ENCODE measurements at places on chromosomes 4 and X.

- no peak for DNase-seq
These were observed 82.5 kb downstream of the BMP3 start for GRCh38 chr4:81113024-81113423.

DNA sequence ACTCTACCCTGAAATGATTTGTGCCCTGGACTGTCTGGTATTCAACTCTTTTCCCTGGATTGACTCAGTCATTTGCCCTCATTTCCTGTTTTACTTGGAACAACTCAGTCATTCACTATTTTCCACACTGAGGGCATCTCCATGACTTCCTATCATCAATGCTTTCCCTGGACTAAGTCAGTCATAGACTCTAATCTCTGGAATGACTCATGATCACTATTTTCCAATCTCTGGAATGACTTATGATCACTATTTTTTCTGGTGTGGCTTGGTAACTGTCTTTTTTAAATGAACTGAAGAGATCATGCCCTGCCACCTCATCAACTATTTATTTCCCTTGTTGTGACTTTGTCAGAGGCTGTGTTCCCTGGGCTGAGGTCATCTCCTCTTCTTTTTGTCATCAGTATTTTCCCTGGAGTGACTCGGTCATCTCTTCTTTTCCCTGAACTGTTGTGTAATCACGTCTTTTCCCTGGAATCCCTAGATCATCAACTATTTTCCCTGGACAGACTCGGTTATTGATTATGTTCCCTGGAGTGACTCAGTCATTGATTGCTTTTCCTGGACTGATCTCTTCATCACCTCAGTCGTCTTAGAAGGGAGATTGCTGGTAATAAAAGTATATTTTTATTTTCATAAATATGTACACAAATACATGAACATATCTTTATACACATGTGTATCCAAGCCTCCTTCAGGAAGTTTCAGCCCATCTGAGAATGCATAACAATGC lies 327.1 kb upstream of the VCX start:
- DNase-seq = no peak

DNA sequence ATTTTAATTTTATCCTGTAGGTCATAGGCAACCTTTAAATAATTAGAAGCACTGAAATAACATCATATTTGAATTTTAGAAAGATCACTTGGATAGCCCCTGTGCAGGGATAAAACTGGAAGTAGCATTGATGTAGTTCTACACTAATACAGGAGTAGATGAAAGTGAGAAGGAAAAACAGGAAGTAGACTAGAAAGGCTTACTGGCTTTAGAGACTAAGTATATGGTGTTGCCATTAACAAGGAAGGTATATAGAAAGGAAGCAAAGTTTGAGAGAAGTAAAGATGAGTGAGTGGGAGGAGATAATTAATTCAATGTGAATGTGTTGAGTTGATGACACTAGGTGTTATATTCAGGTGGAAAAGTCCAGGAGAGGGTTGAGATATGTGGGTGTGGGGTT lies 73.1 kb upstream of the EPGN start:
- no peak for DNase-seq

- DNase-seq = no peak
These were observed 12.1 kb downstream of the HEPH start for GRCh38 chrX:66176134-66176533.

GRCh38 chr4:38320343-38320695 lies 343.7 kb upstream of the KLF3 start:
- DNase-seq = no peak

- DNase-seq = no peak
These were observed 83.8 kb upstream of the HHIP start for GRCh38 chr4:144562019-144562705.

DNA sequence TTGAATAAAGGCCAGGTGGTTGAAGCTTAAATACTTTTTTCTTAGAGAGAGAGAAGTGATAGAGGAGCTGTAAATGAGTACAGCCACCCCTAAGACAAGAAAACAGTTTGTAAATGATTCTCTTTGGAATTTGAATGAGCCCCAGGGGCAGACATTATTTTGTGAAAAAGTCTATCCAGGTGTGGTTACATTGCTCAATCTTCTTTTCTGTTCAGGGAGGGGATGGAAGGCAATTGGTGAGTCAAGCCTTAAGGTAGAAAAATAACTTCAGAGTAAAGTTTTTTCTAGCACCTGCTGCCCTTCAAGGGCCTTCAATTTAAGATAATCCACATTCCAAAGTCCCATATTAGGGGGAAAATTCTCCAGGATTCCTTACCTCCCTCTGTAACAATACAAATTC lies 646.7 kb downstream of the PDHA2 start:
- no peak for DNase-seq

DNA sequence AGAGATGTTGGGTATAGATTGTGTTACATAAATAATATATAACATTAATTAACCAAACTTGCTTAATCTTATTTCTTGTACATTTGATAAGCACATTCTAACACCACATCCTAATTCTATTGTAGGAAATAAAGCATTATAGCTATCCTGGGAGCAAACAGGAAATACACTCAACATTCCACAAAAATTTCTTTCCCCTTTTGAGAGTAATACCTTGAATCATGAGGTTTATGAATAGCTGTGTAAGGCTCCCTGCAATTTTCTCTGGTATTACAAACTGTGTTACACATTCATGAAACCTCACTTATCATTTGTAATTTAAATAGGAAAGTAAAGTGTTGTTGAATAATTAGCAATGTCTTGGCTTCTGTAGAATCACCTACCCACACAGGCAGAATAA lies 95.1 kb downstream of the TMEM47 start:
- DNase-seq = no peak

- DNase-seq = no peak
These were observed 6.3 kb upstream of the SGMS2 start for GRCh38 chr4:107818301-107818910.

GRCh38 chr4:7285244-7286094 lies 93.1 kb downstream of the SORCS2 start:
- DNase-seq = no peak

GRCh38 chr4:168769416-168769815 lies 240.6 kb downstream of the CBR4 start:
- DNase-seq = no peak

GRCh38 chr4:178309890-178310289 lies 867.7 kb upstream of the AGA start:
- DNase-seq = no peak

- no peak for DNase-seq
These were observed 1156.1 kb downstream of the FAT4 start for GRCh38 chr4:126470862-126471261.

- no peak for DNase-seq
These were observed 13.0 kb downstream of the RGN start for GRCh38 chrX:47091149-47091775.

GRCh38 chr4:54359919-54360650 lies 131.0 kb downstream of the PDGFRA start:
- no peak for DNase-seq

- DNase-seq = no peak
These were observed 39.0 kb downstream of the PLAC8 start for GRCh38 chr4:83075311-83076095.

GRCh38 chr4:149466446-149466845 lies 349.2 kb downstream of the IQCM start:
- no peak for DNase-seq

- no peak for DNase-seq
These were observed 653.9 kb upstream of the MAGEB2 start for GRCh38 chrX:29561417-29561816.

GRCh38 chr4:8506373-8507195 lies 66.0 kb downstream of the TRMT44 start:
- no peak for DNase-seq

GRCh38 chrX:131671735-131672134 lies 127.9 kb downstream of the OR13H1 start:
- DNase-seq = no peak

GRCh38 chr4:172686021-172686420 lies 482.6 kb upstream of the GALNT7 start:
- DNase-seq = no peak

DNA sequence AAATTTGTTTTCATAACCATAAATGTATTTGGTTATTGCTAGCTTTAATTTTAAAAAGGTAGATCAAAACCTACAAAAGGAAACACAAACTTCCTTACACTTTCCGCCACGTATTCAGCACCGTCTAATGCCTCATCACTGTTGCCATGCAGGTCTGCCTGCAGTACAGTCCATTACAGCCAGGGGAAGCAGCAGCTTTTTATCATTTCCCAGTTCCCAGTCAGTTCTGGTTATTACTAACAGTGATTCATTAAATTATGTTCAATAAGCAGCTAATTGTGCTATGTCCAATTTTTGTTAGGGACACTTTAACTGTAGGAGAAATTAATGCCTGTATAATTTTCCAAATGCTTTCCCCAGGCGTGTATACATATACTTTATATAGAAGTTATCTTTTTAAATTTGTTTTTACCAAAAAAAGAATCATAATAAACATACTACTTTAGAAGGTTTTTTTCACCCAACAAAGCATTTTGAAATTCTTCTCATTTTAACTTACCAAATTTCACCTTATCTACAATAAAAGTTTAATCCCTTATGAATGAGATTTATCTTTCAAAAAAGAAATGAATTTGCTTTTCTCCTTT lies 93.3 kb downstream of the ANXA3 start:
- peak; percentile 31 for DNase-seq

- DNase-seq = no peak
These were observed 63.7 kb downstream of the TENM3 start for GRCh38 chr4:182306792-182307507.

DNA sequence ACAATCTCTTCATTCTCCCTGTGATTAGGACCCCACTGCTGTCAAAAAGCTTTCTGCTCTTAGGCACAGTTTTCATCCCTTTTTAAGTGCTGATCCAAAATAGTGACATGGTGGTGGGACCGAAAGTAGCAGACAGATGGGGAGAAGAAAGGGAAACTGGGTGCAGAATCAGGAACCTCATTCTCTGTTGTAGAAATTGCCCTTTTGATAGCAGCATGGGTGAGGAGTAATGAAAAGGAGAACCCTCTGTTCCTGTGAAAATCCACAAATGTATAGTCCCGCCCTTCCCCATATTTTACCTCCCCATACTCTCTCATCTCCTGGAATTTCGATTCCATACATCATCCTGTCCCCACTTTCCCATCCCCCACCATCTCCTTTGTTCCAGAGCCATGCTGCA lies 126.5 kb downstream of the STIM2 start:
- DNase-seq = no peak

DNA sequence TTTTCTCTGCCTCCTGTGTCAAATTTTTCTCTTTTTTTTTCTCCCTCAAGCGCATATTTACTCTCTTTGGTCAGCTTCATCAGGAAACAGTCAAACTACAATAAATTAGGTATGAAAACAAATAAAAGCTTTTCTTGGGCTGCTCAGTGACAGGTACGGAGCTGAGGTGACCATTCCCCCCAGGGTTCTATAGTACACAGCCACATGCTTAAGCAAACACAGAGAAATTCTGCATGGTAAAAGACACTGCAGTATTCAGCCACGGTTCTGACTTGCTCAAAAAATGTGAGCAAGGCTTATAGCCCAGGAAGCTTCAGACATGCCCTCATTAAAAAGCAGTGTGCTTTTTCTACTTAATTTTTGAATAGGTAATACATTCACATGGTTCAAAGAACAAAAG lies 138.5 kb downstream of the GRIA3 start:
- DNase-seq = no peak

DNA sequence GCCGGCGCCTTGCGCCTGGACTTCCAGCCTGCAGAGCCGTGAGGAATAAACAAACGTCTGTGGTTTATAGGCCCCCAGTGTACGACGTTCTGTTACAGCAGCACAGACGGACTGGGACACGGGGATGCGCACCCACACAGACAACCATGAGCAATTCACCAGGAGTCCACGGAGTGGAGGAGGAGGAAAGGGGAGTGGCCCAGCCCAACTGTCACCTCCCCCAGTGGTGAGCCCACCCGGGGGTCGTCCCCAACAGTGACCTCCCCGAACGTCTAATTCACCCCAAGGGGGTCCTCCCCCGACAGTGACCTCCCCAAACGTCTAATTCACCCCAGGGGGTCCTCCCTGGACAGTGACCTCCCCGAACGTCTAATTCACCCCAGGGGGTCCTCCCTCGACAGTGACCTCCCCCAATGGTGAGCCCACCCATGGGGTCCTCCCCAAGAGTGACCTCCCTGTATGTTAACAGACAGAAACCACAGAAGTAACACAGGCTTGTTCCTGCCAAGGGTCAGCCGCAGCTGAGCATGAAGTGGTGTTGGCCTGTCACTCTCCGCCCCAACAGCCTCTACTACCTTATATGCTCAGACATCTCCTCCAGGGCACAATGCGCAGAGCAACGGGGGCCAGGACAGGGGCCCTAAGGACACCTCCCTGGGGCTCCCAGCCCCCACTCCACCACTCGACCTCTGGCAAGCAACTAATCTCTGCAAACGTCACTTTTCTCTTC lies 6.2 kb downstream of the GAK start:
- no peak for DNase-seq

GRCh38 chr4:1503583-1504471 lies 97.6 kb upstream of the NKX1-1 start:
- no peak for DNase-seq
